Stimulated activated CD8-positive, alpha-beta memory T cell treated with anti-CD3 and anti-CD28 coated beads, Interleukin-4, amount 100 ng/mL, for 48 hours (primary cell): ENCODE measurements at places on chromosomes 16 and 17.

DNA sequence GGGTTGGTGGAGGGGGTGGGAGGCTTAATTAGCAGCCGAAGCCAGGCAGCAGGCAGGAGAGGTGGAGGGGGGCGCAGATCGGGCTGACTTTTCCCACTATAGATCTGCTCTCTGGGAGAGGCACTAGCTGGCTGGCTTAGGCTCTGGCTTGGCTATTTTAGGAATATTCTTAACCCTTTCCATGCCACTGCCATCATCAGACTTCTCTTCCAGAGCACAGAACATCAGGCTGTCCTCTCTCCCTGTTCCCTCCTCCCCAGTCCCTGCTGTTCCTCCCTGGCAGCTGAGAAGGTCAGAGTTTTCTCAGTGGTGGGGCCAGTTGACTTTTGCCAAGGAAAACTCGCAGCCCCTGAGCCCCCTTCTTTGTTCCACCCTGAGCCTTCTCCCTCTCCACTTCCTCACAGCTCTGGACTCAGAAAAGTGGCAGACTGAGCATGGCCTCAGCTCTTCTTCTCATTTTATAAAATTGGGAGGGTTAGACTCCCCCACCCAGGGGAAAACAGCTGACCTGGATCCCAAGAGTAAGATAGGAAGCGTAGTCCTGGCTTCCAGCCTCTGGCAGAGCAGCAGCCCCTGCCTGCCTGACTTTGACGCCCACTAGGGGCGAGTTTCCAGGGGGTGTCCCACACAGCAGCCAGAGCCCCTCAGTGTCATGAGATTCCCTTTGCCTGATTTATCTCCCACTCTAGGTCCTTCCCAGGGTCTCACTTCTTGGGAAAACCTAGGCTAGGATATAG is 9.9 kb upstream of the C1QL1 start:
- DNase-seq, result no peak

DNA sequence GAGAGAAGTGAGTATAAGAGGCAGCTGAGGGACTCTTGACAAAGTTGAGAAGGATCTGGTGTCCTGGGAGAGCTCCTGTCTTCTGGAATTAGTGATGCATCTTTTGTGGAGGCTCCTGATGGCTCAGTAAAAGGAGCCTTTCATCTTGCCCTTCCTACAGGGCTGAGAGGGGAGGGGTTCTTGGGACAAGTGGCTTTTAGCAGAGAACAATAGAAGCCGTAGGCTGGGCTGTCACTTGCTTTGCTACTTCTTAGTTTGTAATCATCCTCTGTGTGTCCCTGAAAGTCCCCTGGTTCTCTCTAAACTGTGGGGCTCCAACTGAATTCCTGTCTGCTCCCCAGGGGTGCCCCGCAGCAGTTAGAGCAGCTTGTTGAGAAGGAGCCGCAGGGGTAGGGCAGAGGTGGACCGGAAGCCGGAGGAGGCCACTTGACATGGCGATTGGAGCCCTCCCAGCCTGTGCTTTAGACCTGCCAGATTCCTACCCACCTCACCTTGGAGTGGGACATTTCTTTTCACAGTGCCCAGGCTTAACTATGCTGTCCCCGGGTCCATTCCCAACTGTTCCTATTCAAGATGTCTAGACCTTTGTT is 85.1 kb downstream of the PRKCA start:
- no peak for DNase-seq

GRCh38 chr16:81739503-81739902 is 39.6 kb upstream of the PLCG2 start:
- no peak for DNase-seq

- no peak for DNase-seq
Measured at GRCh38 chr16:12868169-12868568, 33.2 kb upstream of the SHISA9 start.

GRCh38 chr17:41464682-41465081 is 2.5 kb downstream of the KRT32 start:
- no peak for DNase-seq

DNA sequence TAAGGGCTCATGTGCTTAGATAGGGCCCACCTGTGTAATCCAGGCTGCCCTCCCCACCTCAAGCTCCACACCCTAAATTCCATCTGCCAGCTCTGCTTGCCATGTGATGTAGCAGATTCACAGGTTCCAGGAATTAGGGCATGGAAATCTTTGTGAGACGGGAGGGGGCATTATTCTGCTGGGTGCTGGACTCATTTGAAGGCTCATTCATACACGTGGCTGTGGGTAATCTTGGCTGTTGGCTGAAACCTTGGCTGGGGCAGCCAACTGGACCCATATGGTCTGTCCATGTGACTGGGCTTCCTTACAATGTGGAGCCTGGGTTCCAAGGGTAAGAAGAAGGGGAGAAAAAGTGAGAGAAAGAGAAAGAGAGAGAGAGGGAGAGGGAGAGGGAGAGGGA is 115.1 kb downstream of the CYLD start:
- no peak for DNase-seq

DNA sequence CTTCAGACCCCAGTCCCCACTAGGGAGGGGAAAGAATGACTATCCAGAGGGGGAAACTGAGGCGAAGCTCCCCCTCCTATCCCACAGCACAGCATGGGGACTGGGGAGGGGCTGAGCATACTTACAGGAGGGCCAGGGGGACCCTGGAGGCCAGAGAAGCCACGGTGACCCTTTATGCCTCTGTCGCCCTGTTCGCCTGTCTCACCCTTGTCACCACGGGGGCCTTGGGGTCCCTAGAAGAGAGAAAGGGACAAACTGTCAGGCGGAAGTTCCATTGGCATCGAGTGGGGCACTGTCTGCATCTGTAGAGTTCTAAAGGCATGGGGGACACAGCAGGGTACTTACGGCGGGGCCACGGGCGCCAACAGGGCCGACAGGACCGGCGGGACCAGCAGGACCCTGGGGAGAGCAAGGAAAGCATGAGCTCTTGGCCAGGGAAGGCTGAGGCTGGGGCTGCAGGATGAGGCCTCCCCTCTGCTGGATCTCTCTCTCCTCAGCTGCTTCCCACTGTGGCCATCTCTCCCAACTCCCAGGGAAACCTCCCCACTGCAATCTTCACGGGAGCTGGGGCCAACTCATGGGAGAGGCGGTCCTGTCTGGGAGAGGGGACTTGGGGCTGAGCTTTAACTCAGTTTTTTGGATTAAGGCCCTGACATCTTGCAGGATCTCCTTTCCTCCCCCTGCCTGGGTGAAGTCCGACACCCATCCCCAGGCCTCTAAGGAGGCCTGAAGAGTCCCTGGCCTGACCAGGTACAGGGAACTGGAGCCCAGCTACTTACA is 13.5 kb downstream of the COL1A1 start:
- no peak for DNase-seq

DNA sequence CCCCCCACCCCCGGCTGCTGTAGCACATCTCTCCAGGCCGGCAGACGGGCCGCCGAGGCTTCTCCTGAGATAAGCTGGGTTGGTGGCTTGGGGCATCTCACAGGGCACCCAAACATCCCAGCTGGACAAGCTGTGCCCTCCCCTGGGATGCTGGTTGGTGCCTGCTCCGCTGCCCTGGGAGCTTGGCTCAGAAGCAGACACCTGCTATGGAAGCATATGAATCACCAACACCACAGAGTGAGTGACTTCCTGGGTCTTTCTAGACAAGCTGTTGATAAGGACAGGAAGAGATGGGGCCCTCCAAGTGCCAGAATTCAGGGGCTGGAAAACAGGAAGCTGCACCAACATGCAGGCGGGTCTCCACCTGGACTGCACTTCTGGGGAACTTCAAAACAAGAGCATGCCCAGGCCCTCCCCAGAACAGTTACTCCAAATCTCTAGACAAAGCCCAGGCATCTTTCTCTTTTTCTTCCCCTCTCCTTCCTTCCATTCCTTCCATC is 13.7 kb downstream of the C16orf95 start:
- no peak for DNase-seq

DNA sequence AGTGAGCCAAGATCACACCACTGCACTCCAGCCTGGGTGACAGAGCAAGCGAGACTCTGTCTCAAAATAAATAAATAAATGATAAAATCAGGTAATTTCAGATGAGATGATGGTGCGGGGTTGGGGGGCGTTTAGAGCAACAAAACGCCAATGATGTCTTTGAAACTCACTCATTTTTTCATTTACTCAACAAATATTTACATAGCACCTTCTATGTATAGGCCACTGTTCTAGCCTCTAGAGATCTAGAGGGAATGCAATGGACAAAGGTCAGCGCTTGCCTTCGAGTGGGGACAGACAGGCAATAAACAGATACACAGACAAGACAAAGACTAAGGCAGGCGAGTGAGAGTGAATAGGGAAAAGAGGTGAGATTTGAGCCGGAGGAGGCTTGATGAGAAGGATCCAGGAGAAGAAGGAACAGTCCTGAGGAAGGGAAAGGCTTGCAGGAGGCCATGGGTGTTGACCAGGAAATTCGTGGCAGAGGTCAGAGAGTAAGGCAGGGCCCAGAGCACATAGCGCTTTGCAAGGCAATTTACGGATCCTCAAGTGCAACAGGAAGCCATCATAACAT is 14.1 kb downstream of the ALDH3A1 start:
- no peak for DNase-seq

DNA sequence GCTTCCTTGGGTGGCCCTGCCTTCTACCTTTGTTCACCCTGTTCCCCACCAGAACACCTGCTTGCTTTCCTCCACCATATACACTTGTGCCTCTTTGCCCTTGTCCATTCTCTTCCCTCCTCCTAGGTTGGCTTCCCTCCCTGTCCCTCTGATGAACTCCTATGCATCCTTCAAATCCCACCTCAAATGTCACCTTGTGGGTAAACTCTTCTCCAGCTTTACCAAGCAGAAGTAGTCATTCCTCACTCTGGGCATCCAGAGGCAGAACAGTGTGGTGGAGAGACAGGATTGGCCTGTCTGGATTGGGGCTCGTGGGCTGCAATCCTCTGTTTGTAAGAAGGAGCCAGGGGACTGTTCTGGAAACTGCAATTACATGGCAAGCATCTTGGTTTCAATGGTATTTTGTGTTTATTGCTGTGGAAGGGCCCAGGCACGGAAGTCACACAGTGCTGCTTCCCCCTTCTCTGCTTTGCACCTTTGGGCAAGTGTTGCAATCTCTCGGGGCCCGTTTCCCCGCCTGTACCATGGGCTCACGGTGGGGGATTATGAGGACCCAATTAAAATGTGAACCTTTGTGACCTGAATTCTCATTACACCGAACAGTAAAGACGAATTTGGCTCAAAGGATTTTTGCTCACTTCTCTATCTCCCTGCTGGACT is 21.9 kb upstream of the NXPH3 start:
- DNase-seq, result no peak

DNA sequence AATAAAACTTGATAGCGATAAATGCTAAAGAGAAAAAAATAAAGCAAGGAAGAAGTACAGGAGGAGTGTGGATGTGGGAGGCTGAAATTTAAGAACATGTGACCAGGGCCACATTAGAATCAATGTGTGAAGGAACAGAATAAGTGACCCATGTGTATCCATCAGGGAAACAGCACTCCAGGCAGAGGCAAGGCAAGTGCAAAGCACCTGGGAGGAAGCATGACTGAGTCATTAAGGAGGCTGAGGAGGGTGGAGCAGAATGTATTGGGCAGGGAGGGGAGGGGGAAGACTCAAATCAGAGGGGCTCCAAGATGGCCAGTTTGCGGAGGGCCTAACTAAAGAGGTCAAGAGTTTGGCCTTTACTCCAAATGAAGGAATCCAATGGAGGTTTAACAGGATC is 8.0 kb downstream of the CDR2 start:
- no peak for DNase-seq

DNA sequence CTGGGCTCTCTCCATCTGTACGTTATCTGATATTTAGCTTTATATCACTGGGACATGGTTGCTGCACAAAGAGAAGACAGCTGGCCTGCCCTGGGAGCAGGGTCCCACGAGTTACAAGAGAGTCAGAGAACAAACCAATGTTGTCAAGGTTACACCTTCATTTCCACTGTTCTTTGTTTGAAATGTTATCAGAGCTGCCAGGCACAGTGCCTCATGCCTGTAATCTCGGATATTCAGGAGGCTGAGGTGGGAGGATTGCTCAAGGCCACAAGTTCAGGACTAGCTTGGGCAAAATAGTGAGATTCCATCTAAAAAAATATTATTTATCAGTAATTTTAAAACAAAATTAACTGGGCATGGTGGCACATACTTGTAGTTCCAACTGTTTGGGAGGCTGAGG is 34.6 kb downstream of the ATP6V0A1 start:
- DNase-seq, result no peak

DNA sequence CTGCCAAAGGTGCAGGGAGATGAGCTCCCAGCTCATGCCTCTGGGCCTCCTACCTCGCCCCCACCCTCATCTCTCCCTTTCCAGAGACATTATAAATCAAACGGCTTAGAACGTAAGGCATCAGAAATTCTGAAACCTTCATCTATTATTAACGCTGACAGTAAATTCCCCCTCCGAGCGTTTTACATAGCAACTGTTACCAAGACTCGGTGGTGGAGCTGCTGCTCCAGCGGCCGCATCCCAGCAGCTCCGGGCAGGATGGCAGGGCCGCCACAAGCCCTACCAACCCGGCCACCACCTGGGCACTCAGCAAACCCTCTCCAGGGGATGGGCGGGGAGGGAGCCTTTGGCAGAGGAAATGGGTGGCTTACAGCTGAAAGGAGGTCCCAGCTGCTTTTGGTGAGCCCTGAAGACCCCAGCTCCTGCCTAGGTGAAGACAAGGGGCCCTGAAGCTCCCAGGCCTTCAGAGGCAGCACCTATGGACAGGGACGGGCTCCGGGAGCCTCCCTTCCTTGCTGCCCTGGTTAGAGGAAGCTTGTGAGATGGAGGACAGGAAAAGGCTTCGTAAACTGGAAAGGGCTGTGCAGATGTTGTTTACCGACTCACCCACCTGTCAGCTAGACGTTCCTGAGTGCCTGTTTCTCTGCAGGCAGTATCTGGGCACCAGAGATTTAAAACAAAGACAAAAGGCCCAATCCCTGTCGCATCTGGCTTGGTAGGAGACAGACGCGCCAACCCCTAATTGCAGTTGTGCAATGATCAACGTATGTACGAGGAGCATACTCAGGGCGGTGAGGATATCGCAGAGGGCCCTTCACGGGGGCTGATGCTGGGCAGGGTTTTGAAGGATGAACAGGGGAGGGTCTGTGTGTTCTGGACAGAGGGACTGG is 76.9 kb downstream of the RAI1 start:
- no peak for DNase-seq

DNA sequence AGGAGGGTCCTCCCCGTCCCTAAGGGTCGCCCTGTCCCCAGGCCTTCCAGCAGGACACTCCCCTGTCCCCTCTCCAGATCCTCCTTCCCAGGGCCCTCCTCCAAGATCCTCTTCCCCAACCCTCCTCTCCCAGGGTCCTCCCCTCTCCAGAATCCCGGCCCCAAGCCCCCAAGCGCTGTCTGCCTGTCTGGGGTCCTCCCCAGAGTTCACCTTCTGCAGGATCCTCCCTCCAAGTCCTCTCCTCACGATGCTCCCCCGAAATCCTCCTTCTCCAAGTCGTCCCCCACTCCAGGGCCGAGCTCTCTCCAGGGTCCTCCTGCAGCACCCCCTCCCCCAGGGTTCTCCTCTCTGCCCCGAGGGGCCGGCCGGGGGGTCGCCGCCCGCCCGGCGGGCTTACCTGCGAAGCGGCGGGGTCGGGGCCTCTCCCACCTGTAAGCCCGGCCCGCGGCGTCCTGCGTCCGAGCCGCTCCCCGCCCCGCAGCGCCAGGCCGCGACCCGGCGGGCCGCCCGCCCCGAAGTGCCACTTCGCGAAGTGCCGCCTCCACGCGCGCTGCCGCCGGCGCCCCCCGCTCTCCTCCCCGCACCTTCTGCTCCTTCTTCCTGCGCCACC is 678 bp upstream of the BAIAP2 start:
- DNase-seq, result no peak
